ENCODE measurements at places on chromosomes 3 and 15.

DNA sequence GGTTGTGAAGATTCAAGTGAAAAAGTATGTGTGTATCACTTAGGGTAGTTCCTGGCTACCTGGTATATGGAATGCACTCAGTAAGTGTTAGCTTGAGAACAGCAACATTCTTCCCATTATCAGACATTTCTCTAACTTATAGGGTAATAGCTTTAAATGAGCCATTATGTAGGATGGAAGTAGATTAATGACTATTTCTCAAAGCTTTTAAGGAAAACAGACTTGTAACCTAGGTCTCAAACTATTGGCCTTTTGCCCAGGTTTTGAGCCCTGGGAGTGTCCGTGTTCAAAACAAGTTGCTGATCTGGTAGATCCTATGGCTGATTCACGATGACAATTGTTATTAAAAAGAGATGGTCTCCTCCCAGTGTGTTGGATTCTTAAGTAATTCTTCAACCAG is 129.1 kb upstream of the UMPS start:
- no peak for DNase-seq

DNA sequence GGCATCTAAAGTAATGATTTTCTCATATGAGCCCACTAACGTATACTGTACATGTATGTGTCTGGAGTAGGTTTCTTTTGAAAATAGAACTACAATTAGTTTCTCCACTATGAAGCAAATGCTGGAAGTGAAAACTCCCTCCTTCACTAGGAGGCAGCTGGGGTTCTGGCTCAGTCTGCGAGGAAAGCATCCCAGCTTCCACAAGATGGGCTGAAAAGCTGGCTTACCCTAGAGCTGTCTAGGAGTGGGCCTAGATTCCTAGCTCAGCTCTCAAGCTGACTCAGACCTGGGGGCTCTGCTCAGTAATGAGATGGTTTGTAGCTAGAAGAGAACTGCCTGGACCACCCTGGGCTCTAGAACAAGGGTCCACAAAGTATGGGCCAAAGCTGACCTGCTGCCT is 268.3 kb downstream of the THRB start:
- no peak for DNase-seq

DNA sequence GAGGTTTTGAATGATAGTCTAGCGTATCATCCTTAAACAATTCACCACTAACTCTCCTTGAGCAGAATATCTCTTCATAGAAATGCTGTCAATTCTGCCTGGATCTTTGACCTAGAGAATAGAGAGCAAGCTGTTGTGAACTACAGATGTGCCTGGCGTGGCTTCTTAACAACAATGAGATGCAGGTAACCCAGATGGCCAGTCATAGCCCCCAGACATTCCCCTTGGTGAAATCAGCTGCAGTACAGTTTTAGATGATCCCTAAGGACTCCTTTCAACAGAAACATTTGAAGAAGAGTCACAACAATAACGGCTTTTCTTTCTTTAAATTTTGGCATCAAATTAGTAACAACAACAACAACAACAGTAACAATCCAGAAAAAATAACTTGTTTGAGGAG is 1041.3 kb downstream of the ROBO1 start:
- DNase-seq: no peak

- DNase-seq: no peak
Observed at GRCh38 chr15:73183071-73183470, 130.8 kb downstream of the NEO1 start.

DNA sequence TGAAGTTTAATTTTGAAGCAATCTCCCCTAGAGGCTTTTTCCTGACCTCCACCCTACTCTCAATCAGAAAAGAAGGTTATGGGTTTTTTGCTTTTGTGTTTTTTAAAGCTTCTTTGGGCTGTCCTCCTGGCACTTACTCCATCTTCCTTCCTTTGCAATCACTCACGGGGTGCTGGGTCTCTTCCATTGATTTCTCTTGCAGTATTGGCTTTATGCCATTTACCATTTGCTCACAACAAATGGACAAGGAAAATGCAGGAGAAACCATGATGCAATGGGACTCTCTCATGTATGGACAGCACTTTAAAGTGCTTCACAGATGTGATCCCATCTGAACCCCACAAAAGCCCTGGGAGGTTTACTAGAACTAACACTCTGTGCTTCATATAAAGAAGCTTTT is 57.5 kb downstream of the SST start:
- no peak for DNase-seq

- DNase-seq: no peak
Observed at GRCh38 chr3:181362378-181362777, 349.3 kb upstream of the SOX2 start.

- no peak for DNase-seq
Observed at GRCh38 chr3:183318877-183319276, 65.8 kb downstream of the B3GNT5 start.

- DNase-seq: no peak
Observed at GRCh38 chr3:196060834-196061233, 21.1 kb downstream of the TFRC start.

GRCh38 chr3:114846779-114847178 is 300.3 kb downstream of the ZBTB20 start:
- no peak for DNase-seq

DNA sequence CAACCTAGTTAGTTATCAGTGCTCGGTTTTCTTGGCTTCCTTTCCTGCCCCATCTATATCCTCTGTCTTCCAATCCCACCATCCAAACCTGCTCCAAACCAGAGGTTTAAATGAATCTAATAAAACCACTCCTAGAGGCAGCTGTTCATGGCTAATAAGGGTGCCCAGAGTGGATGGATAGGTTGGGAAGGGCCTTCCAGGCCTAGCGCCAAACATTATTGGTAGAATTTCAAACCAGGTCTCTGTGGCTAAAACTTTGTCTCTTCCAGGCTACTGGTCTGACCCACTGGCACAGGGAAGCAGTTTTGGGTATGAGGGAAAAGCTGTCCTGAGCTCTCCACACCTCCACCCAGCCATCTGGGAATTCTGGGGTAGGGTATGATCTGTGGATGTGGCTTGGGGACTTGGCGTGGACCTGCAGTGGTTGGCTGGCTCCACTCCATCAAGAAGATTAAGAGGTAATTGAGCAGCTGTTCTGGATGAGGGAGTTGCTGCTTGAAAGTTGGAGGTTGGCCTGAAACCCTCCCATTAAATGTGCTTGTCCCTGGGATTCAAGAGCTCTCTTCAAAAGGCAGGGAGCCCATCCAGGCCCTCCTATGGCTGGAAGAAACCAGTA is 29.3 kb upstream of the INSYN1 start:
- DNase-seq: no peak

- no peak for DNase-seq
Observed at GRCh38 chr3:123129532-123129931, 62.7 kb downstream of the PDIA5 start.

GRCh38 chr3:163953526-163953925 is 1124.8 kb downstream of the SI start:
- DNase-seq: no peak

DNA sequence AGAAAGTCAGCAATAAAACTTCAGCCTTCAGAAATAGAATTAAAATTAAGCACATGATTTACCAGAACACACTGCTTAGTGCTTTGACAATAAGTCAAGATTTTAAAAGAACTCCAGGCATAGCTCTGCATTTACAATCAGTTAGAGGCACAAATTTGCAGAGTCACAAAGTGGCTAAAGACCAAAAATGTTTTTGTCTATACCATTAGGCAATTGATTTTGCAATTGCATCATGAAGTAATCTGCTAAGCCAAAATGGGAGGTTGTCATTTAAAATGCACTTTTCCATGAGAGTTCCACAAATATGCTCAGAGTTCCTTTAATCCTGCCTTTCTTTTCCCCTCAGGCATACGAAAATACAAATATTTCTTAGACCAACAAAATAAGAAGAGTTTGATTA is 10.1 kb upstream of the DCP1A start:
- peak; percentile 56 for DNase-seq

DNA sequence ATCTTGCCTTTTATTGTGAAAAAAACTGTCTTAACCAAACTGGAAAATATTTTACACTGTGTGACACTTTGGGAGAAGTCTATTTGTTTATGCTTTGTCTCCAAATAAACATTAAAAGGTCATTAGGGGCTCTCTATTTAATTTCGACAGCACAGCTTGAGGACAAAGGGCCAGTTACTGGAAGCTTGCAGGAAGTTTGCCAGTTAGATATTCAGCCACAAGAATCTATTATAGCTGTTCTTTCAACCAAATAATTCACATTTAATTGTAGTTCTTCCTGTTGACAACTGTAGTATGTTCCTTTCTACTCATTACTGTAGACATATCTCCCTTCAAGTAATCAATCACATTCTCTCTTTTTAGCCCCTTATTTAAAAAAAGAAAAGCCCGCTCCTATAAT is 6.1 kb downstream of the CP start:
- DNase-seq: no peak

DNA sequence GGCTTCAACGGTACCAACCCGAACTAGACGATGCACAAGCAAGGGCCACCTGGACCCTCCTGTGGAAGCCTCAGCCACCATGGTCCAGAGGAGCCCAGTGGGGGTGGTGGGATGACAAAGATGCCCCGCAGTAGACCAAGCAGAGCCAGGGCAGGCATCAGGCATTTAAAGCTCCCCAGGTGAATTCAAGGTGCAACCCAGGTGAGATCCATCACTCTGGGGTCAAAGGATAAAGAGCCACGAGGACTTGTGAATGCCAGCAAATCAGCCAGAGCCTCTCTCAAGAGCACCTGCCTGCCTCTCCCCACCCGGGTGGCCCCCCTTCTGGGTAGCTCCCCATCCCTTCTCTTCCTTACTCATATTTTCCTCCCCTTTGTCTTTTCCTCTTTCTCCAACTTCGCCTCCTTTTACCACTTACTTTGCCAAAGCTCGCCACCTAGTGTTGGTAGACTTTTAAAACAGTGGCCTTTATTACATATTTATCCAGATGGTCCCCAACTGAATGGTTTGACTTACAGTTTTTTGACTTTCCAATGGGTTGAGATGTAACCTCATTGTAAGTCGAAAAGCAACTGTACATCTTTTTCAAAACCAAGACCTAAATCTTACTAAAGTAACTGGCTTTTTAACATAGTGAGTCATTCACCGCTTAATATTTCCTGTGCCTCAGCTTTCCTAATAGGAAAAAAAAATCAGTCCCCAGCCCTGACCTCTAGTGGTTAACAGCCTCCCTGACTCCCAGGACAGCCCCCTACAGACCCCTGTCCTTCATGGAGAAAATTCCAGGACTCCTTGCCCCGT is 18.8 kb downstream of the PLA2G4F start:
- peak; percentile 59 for DNase-seq

- DNase-seq: no peak
Observed at GRCh38 chr15:77866596-77867125, 210.8 kb downstream of the TBC1D2B start.
